ENCODE measurements at places on chromosomes 11 and 22.

DNA sequence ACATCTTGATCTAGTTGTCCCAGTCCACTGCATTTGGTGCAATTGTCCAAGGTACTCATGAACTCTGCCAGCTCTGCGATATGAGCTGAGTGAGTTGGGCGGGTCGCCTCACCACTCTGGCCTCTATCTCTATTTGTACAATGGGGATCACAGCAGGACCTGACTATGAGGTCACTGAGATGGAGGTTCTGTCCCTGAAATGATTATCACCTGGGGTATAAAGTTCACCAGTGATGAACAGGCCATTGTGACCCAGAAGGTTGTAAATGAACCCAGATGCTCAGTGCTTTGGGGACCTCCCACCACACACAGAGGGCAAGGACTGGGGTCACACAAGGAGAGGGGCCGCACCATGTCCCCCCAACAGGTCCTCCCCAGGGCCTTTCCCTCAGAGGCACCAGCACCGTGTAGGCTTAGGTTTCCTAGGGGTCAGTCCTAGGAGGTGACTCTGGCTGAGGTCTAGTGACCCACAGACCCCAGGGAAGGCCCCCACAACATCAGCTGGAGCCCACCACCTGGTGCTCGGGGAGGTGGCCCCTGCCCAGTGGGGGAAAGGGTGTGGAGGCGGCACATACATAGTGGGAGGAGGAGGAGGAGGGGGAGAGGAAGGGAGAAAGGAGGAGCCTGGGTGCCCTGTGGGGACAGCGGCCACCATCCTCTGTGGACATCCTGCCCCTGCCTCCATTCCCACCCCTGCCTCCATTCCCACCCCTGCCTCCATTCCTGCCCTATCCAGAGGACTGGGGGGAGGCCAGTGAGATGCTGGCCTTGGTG lies 25.0 kb upstream of the IGLL1 start:
- no peak for DNase-seq

DNA sequence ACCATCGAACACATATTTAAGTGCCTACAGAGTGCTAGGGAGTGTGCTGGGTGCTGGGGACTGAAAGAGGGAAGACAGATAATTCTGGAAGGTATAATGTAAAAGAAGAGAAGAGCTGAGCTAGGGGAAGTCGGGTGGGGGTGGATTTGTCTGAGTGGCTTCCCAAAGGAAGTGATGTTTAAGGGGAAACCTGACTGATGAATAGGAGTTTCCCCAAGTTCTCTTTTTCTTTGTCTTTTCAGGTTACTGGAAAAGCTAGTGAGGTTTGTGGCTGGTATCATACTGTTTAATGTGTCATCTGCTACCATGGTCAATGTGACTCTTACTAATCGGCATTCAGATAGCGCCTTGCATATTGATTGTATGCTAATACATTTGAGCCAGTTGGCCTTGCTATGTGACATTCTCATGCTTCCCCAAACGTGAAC lies 151.6 kb upstream of the MTMR2 start:
- DNase-seq = no peak

GRCh38 chr11:48062649-48063048 lies 82.3 kb downstream of the PTPRJ start:
- no peak for DNase-seq

DNA sequence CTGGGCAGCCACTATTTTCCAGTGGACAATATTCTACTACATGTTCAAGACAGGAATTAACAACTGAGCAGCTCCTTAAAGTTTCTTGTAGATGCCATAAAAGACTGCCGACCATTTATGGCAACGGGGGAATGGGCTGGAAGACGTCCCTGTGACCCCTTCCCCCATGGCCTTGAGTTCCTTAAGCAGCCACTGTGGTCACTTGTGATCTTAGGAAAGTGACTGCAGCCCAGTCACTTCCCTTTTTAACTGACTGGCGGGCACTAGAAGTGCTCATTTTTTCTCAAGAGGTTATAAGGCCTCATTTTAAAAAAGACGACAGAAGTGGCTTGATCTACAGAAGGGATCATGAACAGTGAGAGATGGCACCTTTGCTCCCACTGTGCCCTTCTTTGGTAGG lies 153.2 kb upstream of the NARS2 start:
- DNase-seq = no peak

DNA sequence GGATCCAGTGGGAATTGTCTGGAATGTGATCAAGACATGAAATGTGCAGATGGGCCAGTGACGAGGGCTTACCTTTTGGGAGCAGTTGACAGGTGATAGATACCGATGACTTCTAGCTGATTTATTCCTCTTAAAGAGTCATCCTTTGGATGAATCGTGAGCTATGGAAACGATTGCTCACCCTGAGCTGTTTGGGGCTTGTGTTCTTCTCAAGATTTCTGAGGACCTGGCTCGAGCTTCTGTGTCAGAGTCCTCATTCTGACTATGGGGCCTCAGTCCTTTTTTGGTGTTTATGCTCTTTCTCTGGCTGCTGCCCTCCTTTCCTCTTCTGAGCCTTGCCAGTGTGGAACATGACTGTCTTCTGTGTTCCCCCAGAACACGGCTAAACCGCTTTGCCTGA lies 11.9 kb upstream of the AMPD3 start:
- no peak for DNase-seq

GRCh38 chr22:47736186-47737034 lies 974.0 kb downstream of the TBC1D22A start:
- DNase-seq = no peak

DNA sequence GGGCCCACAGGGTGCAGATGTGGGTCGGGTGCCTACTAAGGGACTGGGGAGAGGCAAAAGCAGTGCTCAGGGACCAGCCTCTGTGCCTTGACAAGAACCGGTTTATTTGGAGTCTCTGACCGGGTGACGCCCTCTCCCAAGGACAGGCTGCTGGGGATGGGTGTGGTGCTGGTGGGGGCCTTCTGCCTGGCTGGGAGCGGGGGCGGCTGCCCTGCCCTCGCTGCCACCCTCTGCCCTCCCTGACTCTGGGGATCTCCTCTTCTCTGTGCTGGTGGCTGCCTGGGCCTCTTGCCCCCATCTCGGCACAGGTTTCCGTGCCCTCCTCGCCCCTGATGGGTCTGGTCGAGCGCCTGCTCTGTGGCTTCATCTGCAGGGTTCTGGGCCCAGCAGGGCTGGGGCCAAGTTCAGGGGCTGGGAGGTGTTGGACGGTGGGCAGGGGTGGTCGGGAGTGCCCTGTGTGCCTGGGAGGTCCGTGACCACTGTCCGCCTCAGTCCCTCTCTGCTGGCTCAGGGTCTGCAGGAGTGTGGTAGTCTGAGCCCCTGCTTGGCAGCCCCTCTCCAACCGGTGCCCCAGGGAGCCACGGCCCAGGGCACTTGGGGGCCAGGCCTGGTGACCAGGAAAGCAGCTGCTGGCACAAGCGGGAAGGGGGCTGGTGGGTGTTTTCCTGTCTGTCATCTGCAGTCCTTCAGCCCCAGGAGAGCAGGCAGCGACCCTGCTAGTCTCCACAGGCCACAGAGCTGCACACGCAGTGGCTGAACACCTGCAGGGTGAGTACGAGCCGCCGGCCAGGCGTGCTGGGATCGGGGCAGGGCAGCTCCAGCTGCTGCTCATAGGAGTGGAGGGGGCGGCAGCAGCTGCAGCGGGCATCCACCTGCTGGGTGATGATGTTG lies 23.5 kb downstream of the MUC6 start:
- DNase-seq = no peak

DNA sequence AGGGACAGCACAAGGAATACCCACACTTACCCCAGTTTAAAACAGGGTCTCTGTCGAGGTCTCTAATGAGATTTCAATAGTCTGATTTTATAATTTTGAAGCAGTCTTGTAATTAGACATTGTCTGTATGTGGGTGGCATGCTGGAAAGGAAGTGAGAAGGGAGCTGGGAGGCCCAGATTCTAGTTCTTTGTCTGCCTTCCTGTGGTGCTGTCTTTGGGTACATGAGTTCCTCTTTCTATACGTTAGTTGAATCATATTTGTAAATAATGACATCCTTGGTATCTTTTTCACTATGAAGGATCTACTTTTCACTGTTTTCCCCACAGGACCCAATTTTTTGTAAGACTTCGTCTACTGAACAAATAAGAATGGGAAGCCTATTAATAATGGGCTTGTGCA lies 42.0 kb upstream of the TENM4 start:
- DNase-seq = peak; percentile 48

- DNase-seq = no peak
Observed at GRCh38 chr11:114959953-114960505, 281.7 kb downstream of the NXPE2 start.

DNA sequence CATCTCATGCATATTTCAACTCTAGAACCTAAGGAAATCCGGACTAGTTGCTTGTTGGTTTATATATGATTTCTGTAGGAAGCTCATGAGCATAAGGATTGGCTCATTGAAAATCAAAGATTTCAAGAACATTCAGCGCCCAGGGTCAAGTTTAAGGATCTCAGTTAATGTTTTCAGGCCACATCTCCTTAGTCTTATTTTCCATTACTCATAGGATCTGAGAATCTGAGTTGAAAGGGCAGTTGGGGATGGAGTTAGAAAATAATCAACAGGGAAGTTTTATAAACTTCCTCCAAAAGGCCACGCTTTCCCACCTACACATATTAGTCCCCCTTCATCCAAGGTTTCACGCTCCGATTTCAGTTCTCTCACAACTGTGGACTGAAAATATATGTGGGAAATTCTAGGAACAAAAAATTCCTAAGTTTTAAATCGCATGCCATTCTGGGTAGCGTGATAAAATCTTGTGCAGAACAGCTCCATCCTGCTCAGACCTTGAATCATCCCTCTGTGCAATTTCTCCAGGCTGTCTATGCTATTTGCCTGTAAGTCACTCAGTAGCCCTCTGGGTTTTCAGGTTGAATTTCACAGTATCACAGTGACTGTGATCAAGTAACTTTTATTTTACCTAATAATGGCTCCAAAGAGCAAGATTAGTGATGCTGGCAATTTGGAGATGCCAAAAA lies 160.2 kb downstream of the KIRREL3 start:
- no peak for DNase-seq

- DNase-seq = no peak
Observed at GRCh38 chr22:39353346-39353745, 3.6 kb downstream of the SYNGR1 start.

DNA sequence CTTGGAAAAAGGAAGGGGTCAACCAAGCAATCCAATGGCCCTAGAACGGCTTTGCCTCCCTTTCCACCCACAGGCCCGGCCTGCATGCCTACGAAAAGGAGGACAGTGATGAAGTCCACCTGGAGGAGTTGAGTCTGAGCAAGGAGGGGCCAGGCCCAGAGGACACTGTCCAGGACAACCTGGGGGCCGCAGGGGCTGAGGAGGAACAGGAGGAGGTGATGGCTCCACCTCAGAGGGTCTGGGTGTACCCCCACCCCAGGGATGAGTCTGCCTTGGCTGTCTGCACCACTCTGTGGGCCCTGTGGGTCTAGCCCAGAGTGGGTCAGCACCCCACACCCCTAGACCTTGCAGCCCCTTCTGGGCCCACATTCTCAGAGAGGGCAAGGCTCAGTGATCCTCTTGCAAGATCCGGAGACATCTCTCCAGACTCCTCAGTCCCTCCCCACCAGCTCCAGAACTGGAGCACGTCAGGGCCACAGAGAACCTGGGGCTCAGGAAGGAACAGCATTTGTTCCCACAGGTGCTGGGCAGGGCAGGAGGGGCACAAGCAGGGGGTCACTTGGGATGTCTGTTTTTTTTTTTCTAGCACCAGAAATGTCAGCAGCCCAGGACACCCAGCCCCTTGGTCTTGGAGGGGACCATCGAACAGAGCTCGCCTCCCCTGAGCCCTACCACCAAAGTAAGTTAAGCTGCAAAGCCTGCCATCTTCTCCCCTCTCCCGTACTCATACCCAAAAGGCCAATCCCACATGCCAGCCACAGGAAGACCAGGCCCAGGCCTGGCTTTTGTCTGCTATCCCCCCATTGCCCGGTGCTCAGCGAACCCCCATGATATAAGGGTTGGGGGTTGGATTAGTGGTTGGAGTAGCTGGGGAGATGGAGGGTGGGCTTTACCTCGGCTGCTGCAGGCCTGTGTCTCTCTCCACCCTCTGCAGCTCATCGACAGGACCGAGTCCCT lies 8.1 kb downstream of the PRR33 start:
- DNase-seq = no peak

- peak; percentile 62 for DNase-seq
Observed at GRCh38 chr22:30754971-30755758, 60.5 kb downstream of the OSBP2 start.

- no peak for DNase-seq
Observed at GRCh38 chr22:16988257-16988656, 19.8 kb downstream of the GAB4 start.

DNA sequence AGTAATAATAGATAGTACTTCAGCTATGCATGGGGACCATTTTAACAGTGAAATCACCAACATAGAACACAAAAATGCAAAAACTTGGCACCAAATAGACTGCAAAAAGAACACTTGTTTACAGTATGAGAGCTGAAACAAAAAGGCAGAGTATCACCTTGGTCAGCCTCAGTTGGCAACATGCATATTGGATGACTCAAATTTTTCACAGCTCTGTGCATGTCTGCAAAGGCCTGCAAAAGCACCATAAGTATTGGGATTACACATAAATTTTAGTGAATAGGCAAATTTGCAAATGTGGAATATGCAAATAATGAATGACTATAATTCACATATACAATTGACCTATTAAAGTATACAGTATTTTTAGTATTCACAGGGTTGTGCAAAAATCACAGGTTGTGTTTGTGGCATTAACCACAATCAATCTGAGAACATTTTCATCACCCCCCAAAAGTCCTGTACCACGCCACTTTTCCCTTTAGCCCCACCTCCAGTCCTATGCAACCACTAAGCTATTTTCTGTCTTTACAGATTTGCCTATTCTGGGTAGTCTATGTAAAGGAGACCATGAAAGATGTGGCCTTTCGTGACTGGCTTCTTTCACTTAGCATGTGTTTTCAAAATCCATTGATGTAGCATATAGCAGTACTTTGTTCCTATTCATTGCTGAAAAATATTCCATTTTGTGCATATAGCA lies 47.2 kb downstream of the CCDC15 start:
- no peak for DNase-seq

GRCh38 chr11:44623731-44624491 lies 58.4 kb downstream of the CD82 start:
- no peak for DNase-seq

DNA sequence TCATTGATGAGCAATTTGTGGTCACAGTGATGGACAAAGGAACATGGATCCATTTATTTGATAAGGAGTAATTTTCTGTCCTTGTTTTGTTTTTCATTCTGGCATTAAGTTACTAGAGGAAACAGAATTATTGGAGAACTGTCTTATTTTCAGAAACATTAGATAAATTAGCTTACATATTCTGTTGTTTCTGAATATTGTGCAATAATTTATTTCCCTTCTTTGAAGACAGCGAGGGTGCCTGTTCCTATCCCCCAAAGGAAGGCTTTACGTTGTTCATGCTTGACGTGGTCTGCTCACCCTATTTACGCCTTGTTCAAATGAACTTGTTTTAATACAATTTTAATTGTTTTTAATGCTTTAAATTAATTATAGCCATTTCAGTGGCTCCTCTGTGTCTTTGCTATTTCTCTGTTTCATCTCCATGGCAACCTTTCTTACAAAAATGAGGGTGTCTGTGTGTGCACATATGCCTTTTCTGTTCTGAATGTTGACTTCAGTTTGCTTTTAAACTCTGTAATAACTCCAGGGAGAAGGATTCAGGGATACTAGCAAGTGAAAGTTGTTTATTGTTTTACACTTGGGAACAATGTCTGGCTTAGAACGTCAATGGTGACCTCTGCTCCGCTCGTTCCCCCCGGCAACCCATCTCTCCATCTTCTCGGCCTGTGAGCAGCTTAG lies 138.3 kb upstream of the PLET1 start:
- no peak for DNase-seq

Measured in GM12891 (cell line).